ENCODE measurements at places on chromosomes 12 and 14.

DNA sequence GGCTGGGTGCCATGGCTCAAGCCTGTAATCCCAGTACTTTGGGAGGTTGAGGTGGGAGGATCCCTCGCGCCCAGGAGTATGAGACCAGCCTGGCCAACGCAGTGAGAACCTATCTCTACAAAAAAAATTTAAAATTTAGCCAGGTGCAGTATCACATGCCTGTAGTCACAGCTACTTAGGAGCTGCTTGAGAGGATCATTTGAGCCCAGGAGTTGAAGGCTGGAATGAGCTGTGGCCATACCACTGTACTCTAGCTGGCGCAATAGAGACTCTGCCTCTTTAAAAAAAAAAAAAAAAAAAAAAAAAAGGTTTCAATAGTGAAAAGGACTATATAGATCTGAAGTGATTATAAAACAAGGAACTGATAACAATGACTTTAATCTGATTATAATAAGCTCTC lies 13.5 kb downstream of the PSMA3 start:
- DNase-seq: no peak

DNA sequence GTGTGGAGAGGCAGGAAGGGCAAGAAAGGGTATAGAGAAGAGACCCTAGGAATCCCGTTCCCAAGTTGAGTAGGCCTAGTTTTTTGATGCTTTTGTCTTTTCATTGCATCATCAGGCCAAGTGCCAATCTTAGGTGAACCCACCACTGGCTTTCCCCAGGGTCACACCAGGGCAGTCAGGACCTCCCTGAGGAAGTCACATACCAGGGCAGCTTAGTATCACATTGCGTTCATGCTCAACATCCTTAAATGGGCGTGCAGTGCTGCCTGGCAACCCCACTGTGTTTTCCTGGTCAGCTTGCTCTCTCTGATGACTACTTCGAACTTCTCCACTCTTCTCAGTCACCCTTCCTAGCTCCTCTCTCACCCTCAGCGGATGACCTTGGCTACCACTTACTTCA lies 9.0 kb downstream of the ASIC1 start:
- no peak for DNase-seq

DNA sequence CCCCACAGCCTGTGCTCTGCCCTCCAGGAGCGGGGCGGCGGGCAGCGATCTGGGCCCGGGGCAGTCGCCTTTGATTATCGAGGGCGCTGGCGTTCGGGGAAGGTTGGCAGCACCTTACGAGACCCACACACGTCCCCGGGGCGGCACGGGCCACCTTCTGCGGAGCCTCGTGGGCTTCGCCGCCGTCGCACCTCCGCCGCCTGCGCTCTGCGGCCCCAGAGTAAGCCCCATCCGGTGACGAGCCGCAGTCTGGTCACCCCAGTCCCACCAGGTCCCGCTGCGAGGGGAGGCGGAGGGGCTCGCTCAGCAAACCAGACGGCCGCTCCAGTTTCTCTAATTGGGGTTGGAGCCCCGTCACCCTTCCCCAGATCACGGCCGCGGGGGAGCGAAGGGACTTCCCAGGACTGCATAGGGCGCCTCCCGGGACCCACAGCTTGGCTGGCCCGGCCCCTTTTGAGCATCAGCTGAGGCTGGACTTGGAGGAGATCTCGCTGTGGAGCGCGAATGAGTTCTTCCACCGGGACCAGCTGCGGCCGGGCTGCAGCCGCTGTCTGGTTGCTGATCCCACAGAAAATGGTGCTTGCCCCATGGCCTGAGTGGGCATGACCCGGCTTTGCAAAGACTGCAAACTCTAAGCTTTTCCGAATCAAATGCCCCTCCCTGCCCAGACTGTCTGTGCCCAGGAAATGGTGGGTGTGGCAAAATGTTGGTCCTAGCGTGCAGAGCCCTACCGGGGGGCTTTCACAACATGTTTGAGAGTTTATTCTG lies 560 bp downstream of the LGALS3 start:
- DNase-seq: no peak

DNA sequence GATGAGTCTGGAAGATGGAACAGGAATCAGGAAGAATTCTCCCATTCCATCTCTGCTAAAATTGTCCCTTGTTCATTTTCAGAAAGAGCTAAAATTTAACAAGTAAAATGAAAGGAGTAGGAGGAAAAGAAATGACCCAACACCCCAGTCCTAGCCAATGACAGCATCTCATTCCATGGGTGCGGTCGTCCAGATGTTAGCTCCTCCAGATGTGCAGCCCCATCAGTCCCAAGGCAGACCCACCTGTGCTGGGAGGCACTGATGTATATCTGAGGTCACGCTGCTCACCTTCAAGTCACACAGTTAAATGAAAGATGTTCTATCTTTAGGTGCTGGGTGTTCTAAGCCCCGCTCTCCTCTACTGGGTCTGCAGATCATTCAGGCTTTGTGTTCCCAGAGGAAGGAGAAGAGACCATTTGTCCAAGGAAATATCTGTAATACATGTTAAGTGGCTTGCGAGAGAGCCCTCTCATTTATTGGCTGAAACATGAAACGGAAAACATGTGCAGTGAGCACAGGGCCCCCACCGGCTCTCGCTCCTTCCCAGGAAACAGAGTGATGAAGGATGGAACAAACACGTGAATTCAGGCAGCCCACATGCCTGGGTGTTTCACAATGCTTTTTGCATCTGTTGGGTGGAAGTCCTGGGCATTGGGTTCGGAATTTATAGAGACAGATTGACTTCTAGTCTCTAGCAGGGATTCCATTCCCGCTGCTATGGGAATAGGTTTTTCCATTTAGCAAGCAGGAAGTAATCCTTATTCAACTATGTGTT lies 294.6 kb downstream of the NUAK1 start:
- DNase-seq: no peak

DNA sequence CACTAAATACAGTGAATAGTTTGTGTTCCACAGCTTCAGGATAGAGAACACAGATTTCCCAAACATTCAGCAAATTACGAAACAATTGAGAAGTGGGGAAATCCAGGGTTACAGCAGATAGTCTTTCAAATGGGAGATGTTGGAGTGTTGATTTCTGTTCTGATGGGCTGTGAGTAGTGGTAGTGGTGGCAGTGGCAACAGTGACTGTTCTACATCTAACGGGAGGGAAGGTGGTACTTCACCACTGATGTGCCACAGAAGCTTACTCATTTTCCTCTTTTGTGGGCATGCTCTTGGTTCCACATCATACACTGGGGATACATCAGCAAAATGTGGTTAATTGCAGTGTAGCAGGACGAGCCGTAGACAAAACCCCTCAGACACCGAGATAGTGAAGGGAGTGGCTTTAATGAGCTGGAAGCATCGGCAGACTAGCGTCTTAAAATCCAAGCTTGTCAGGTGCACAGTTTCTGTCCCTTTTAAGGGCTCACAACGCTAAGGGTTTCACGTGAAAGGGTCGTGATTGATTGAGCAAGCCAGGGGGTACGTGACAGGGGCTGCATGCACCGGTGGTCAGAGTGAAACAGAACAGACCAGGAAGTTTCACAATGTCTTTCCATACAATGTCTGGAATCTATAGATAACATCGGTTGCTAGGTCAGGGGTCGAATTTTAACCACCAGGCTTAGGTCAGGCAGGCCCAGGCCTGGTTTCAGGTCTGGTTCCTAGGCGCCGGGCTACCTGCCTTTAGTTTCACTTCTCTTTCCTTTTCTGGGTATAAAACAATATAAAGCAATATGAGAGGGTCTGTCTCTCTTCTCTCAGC lies 330.6 kb upstream of the FBXO33 start:
- DNase-seq: no peak

- DNase-seq: no peak
Measured at GRCh38 chr14:87522575-87522974, 470.4 kb downstream of the GALC start.

DNA sequence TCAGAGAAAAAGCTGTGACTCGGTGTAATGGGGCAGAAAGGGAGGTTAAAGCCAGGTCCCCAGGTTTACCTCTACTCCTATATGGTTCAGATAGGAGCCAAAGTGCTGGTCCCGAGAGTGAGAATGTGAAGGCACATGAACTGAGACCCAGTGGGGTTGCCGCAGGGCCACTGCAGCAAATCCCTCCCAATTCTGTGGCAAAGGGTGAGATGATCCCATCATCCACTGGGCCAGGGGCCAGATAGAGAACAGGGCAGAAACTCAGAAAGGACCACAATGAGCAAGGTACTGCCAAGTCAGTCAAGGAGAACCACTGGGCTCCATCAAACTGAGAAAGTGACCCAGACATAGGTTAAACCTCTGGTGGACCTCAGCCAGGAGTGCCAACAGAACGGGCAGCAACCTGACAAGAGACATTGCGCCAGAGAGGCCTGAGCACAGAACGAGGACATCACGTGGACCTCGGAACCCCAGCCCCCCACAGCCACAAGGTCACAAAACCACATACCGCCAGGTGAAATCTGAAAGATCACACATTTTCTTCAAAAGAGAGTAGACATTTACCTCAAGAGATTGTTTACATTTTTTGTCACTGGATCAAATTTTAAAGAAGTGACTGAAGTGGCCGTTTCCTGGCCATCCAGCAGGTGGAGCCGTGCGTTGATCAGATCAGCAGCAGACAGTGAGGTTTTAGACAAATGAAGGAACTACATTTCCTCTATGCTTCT lies 20.5 kb upstream of the ITPR2 start:
- DNase-seq: no peak

- no peak for DNase-seq
Measured at GRCh38 chr14:51547260-51547659, 104.5 kb upstream of the FRMD6 start.

DNA sequence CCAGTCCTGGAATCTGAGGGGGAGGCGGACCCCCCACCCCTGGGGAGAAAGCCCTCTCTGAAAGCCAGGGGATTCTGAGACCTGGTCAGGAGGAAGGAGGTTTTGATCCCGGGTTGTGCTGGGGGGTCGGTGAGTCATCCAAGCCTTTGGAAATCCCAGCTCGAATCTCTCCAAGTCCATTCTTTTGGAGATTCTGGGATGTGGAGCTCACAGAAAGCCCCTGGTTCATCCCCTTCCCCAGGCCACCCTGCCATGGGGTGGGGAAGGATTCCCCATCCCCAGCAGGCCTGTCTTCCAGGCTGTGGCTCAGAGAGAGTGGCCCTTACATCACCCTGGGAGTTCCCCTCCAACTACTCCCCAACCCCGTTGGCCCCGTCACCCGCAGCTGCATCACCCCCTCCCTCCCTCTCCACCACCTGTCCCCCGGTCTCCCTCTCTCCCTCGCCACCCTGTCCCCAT lies 14.3 kb downstream of the EXOC3L4 start:
- no peak for DNase-seq

- DNase-seq: no peak
Measured at GRCh38 chr14:93017301-93017797, 94.4 kb downstream of the CHGA start.

DNA sequence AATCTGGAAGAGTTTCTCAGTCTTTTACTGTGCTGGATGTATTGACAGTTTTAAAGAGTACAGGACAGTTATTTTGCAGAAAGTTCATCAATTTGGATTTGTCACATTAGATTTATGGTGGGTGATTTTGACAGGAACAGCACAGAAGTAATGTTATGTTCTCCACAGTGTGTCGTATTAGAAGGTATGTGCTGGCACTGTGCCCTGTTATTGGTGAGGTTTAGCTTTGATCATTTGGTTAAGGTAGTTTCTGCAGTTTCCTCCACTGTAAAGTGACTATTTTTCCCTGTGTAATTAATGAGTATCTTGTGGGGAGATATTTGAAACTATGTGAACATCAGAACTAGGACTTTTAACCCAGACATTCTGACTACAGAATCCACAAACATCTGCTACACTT lies 308.5 kb upstream of the TBX3 start:
- DNase-seq: no peak

DNA sequence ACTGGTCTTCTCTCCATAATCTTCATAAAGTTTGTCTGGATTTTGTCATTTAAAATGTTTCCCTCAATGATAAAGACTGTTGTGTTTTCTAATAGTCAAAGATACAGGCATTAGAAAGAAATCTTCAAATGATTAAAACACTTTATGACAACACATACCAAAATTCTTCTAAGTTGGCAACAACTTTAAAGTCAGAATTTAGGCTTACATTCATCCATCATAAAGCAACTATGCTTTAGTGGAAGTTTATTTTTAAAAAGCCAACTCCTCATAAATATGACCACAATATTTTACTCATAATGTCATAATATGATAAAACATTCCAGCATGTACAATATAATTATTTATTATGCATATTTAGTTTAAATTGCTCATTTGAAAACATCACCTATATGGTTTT lies 17.2 kb upstream of the CCER1 start:
- DNase-seq: no peak

DNA sequence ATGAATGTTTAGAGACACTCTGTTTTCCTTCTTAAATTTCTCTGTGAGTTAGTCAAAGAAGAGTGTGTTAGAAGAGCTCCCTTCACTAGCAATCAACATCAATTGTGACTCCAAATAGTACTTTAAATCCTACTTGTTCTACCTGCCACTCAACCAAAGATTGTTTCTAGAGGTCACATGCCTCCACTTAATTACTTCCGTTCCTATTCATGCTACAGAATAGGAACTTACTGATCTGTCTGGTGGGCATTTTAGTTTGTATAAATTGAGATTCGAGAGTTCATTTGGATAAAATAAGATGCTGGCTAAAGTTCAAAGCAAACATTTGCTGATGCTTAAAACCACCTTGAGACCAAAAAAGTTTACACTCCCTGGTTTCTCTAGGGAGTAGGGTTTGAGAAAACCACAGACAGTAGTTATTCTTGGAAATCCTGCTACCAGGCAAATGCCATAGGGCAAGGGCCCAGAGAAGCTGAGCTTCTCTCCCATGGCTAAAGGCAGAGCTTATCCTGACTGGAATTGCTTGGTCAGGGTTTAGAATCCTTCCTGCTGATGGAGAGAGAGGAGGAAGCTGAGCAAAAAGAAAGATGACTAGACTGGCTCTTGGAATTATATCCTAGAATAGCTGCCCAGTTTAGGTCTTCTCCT lies 389.6 kb upstream of the ATP2B1 start:
- no peak for DNase-seq

GRCh38 chr14:56587701-56588100 lies 8.1 kb downstream of the TMEM260 start:
- DNase-seq: peak; percentile 63

- peak; percentile 58 for DNase-seq
Measured at GRCh38 chr14:36520601-36521525, 831 bp upstream of the NKX2-1 start.

GRCh38 chr12:66236969-66237368 lies 48.0 kb downstream of the IRAK3 start:
- no peak for DNase-seq

DNA sequence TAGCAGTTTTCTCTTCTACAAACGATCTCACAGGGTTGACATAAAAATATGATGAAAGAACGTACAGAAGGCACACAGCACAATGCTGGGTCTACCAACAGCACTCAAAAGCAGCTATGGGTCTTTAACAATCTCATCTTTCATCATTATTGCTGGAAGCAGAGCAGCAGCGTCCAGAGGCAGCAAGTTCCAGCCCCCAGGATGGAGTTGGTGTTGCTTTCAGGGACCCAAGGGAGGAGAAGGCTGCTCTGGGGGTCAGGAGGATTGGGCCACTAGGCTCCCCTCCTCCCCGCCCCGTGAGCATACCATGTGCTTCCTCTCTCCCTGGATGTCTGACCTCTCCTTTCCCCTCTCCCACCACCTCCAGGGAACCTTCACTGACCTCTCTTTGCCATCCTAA lies 13.3 kb downstream of the KCTD10 start:
- DNase-seq: no peak

- no peak for DNase-seq
Measured at GRCh38 chr12:19451196-19451595, 11.9 kb downstream of the AEBP2 start.
